Upper lobe of right lung (tissue), 1 donor: ENCODE measurements at places on chromosomes 6 and 20. TPM values are rescaled to one million over a fixed set of nuclear protein-coding genes. Genes with fewer than 3 reads are reported as not detected.

Gene TGM6
- not detected for total RNA-seq

- no peak overlapping the region for H3K4me3 ChIP-seq
- DNase-seq, result no peak
- H3K36me3 ChIP-seq, result no peaks in the 10 kb centered on the region
- no peaks in the 10 kb centered on the region for H3K27me3 ChIP-seq
Measured at GRCh38 chr20:12644461-12644860, 364.3 kb upstream of the SPTLC3 start.

GRCh38 chr6:166461821-166462460 is 79.2 kb upstream of the MPC1 start:
- no peak overlapping the region for H3K27ac ChIP-seq
- H3K36me3 ChIP-seq, result peaks cover 34% of the 10 kb centered on the region
- no peak overlapping the region for H3K4me3 ChIP-seq
- peaks cover 3% of the 10 kb centered on the region for H3K4me1 ChIP-seq
- no peak for DNase-seq
- H3K27me3 ChIP-seq, result no peaks in the 10 kb centered on the region

- no peak overlapping the region for H3K4me3 ChIP-seq
- peaks cover 28% of the 10 kb centered on the region for H3K27me3 ChIP-seq
- no peak for DNase-seq
- no peaks in the 10 kb centered on the region for H3K4me1 ChIP-seq
- H3K27ac ChIP-seq, result no peak overlapping the region
Measured at GRCh38 chr20:63463400-63464288, 8.8 kb downstream of the KCNQ2 start.

Gene DUSP15
- total RNA-seq, result 2.4 TPM

Gene MCM3
- 26.3 TPM for total RNA-seq
